ENCODE measurements at places on chromosomes 4 and X.

DNA sequence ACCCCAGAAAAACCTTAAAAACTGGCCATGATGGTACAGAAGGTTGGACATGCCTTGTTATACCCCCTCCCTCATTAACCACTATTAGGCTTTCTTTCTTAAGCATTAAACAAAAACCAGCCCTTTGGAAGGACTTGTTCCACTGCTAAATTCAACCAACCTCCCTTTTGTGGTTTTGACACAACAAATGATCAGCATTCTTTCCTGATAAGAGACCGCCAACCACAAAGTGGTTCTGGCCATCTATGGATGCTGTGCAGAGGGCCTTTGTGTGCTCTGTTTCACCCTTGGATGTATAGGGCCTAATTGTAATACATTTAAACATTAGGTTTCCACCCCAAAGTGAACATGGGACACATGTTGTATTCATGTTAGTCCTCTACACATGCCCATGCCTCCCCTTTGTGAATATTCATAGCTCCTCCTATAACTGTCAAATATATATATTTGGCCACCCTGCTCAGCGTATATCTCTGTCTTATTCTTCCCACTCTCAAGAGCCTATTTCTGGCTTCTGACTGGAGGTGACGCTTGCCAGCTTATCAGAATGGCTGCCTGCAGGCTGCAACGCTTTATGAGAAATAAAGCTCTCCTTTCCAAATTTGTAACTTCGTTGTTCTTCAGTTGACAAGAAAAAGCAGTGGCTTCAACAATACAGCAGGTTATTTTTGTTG lies 126.6 kb downstream of the NPNT start:
- no peak for DNase-seq

GRCh38 chr4:165131247-165131832 lies 18.7 kb upstream of the TMEM192 start:
- peak; percentile 11 for DNase-seq

- no peak for DNase-seq
These were observed 32.0 kb downstream of the LIMCH1 start for GRCh38 chr4:41569961-41570360.

DNA sequence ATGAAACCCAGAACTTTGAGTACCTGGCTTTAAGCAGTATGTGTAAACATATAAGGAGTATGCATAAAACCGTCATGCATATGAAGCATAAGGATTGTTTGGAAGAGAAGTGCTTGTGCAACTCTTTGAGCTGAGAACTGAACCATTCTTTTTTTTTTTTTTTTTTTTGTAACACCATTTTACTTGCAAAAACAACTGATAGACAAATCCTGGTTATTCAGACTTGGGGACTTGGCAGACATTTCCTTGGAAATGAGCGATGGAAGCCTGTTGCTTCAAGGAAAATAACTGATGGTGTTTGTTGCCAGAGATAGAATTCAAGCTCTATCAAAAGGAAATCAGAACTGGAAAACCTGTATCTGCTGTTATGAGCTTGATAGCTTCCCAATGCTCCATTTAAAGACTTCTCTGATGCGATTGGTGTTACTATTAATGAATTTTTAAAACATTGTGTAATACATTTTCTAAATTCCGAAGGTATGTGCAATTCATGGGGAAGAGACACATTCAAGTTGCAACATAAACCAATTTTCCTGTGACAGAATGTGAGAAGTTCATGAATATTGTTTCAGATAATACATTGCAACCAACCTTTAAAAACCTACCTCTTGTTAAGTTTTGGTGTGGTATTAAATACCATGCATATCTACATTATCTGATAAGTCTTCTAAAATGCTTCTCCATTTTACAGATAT lies 47.0 kb upstream of the FAT1 start:
- no peak for DNase-seq

GRCh38 chr4:154004507-154005170 lies 215.8 kb upstream of the SFRP2 start:
- DNase-seq, result peak; percentile 100

DNA sequence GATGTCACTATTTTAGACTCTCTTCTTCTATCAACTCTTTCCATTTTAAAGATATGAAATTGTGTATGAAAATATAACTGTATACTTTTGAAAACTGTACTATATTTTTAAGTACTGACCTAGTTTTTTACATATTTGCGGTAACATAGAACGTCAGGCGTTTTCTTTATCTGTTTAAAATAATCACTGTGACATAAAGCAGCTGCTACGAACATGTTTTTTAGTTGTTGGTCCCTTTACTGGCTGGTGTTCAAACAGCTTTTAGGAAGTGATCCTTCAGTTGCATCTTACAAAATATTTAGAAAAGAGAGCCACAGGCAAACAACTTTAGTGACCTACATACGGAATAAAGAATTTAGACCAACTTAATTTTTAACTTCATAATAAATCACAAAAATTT lies 73.1 kb downstream of the METTL14 start:
- no peak for DNase-seq

DNA sequence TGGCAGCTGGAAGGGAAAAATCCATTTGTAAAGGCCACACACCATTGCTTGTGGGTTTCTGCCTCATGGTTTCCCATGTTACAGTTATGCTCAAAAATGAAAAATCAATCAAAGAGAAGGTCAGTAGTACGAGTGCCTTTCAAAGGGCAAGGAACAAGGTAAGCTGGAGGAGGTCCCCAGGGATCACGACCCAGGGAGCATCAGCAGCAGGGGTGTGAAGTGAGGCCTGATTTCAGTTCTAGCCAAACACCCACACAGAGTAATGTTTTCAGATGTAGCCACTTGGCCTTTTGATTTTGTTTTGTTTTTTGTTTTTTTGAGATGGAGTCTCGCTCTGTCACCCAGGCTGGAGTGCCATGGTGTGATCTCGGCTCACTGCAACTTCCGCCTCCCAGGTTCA lies 69.4 kb upstream of the AFAP1 start:
- DNase-seq, result no peak

DNA sequence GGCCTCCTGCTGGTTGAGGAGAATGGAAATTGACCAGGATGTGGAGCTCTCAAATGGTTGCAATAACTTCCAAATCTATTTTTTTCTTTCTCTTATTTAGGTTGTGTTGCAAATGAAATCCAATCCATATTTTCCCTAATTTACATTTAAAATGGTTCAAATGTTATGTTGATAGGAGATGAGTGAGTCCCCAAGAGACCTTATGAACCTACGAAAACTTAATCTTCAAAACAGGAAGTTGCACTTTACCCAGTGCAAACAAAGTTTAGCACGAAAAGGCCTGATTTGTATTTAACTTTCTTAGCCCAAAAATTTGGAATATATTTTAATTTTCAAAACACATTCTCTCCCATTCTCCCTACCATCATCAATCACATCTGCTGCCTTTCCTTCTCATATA lies 59.3 kb upstream of the NDP start:
- no peak for DNase-seq

DNA sequence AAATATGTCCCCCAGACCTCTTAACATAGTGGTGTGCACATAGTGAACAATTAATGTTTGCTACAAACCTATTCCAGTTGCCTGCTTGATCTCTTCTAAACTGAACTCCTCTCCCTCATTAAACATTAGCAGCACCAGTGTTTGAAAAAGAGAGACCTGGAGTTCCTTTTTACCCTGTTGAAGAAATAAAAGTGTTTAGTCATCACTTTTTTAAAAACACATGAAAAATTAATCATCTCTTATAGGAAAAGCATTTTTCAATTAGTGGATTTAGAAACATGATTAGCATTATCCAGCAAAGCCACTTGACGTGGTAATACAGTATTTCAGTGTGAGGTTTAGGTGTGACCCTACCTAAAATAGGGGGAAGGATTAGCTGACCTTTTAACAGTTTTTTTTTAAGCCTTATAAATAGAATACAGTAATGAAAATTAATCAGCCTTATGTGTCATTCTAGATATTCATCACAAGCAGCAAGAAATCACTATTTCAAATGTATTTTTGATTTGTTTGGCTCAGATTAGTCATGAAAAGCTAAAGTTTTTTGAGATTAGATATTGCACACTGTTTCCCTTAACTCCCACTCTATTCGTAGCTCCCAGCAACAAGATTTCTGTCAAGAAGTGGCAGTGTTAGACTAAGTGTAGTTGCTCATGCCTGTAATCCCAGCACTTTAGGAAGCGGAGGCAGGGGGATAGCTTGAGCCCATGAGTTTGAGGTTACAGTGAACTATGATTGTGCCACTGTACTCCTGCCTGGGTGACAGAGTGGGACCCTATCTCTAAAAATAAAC lies 26.2 kb downstream of the CUL4B start:
- no peak for DNase-seq

GRCh38 chr4:107577743-107578142 lies 142.3 kb downstream of the PAPSS1 start:
- DNase-seq, result no peak

- no peak for DNase-seq
These were observed 889.8 kb downstream of the CENPC start for GRCh38 chr4:66655505-66655904.

GRCh38 chr4:182427554-182427953 lies 184.4 kb downstream of the TENM3 start:
- peak; percentile 74 for DNase-seq

DNA sequence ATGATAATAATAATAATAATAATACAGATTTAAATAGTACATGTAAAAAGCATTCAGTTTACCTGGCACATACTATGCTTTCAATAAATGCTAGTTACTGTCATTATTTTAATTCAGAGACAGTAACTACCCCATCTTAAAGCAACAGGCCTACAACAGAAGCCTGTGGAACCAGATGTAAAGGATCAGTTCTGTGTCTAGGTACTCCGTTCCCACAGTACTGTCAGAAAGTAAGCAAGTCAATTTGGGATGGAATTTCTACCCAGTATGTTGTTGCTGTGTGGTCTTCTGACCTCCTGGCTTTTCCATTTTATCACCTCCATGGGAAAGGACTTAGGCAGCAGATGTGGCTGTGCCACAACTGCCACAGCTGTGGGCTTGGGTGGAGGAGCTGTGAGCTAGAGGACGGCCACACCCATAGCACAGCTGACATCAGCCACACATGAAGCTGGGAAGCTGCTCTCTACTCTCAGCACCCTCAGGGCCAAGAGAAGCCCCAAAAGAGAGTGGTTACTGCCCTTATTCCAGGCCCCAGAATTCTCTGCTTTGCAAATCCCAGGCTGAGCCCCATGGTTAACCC lies 102.8 kb downstream of the CBR4 start:
- DNase-seq, result peak; percentile 48

Data from skeletal muscle cell (primary cell).